ENCODE measurements at places on chromosomes 7 and 10.

DNA sequence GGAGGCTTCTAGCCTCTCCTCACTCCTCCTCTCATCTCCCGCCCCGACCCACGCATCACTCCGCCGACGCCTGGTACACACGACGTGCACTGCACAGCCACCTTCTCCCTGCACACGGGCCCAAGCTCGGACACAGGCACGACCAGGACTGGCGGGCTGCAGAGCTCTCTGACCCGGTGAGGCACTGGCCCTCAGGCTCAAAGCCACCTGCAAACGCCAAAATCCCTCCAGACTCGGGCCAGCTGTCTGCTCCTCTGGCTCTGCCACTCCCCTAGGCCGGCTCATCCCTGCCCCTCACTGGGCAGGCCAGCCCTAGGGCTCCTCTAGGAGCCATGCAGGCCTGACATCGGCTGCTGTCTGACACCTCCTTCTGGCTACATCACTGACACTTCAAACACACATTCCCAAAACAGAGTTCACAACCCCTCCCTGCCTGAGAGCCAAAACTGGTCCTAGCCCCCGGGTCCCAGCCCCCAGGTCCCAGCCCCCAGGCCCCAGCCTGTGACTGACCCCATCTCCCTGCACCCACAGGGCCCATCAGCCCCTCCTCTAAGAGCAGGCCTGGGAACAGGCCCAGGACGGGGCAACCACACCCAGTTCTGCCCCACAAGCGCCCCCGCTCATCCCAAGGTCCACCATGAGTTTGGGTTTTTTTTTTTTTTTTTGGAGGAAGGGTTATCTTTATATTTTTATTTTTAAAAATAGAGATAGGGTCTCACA lies 35.1 kb downstream of the MAD1L1 start:
- DNase-seq, result no peak

DNA sequence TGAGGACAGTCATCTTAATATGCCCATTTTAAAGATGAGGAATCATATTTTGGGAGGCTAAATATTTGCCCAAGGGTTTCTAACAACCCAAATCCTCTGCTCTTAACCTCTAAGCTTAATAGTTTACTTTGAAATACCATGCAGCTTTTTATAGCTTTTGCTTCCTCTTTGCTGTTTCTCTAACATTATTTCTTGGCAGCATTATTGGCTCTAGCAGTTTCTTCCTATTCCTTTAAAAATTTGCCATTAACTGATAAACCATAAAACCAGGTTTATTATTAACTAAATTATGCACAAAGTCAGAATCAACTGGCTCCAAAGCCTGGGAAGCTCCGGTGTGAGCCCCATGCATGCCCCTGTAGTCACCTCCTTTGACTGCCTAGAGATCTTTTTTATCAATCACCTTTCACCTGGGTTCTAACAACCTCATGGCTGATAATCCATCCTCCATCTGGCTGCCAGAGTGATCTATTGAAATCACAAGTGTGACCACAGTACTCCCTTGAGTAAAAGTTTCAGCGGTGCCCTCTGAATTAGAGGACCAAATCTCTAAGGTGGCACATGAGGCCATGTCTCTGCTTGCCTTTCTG lies 62.4 kb downstream of the ITGB8 start:
- no peak for DNase-seq

DNA sequence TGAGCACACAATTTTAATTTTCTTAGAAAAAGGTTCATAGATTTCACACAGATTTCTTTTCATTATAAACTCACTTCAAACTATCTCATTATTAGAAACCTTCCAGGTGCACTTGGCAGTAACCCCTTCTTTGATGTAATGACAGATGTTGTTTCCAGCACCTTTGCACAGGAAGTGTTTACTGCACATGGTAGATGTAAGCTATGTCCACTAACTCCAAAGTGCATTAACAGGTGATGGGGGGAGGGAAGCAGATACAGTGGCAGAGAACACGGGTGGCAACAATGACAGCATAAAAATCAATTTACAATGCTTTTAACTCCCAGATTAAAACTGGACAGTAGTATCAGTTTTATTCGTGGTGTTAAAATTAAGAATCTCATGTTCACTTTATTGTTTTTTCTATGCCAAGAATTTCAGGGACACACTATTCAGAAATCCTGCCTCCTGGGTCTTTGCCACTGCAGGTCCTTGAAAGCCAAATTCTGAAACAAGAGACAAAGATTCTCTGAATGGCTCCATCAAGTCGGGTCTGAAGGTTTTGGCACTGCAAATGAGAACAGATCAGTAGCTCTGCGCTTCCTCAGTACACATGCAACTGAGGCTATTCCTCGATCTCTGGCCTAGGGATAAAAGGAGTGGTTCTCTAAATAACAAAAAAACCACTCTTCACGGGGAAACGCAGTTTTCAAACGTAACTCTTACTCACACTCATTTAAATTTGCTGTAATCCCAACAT lies 187.7 kb downstream of the JAZF1 start:
- no peak for DNase-seq

GRCh38 chr7:143256932-143257331 lies 6.3 kb upstream of the GSTK1 start:
- DNase-seq, result no peak

Data from NCI-H187 treated with DMSO at 0.1 percent for 48 hours (cell line).